ENCODE measurements at places on chromosomes 6 and 20. TPM values are rescaled to one million over a fixed set of nuclear protein-coding genes. Genes with fewer than 3 reads are reported as not detected.
A peak's percentile ranks its signal among the peaks of the same experiment; 100 is the strongest.

Gene DEFB129
- polyA plus RNA-seq, result not detected

DNA sequence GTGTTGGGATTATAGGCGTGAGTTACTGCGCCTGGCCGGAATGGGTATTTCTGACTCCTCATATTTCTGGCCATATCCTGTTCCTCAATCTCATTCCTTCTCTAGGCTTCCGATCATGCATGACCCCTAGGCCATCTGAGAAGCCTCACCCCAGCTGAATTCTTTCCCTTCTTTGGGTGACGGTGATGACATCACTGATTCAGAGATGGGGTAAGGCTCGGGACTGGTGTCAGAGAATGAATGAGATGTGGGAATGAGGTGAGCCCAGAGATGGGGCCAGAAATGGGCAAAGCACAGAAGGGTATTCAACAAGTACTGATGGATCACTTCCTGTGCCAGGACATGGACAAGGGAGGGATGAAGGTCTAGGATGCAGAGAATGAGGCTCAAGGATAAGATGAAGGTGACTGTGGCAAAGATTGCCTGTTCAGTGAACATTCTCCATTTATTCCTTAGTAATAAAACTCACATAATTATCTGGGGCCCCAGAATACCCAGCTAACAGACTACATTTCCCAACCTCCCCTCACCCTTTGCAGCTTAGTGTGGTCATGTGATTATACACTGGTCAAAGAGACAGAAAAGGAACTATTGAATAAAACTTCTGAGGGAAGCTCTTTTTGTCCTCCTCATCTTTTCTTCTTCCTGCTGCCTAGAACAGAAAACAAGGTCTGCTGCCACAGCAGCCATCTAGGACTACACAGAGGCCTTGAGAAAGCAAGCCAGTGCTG, 39.6 kb downstream of the KIAA0319 start:
- no peaks in the 10 kb centered on the region for H3K36me3 ChIP-seq
- H3K27ac ChIP-seq, result no peak overlapping the region
- H3K27me3 ChIP-seq, result no peaks in the 10 kb centered on the region
- DNase-seq, result no peak
- H3K4me3 ChIP-seq, result no peak overlapping the region
- no peaks in the 10 kb centered on the region for H3K4me1 ChIP-seq

DNA sequence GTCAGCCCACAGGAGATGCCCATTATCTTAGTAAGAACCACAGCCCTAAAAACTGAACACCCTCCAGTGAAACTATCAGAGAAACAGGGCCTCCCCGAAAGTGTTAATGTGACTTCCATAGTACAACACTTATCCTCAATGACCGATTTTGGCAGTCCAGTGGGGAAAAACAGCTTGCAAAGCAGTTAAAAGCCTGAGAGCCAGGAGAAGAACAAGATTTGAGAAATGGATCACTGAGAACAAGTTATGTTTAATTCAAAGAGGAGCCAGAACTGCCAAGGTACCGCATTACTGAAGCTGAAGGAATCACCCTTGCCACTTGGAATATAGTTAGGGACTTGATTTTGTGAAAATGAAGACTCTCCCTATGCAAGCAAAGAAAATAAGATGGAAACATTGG, 236.9 kb downstream of the QKI start:
- H3K27ac ChIP-seq, result no peak overlapping the region
- no peaks in the 10 kb centered on the region for H3K36me3 ChIP-seq
- no peak for DNase-seq

Gene TRPC4AP
- polyA plus RNA-seq, result 51.7 TPM

Gene RNF39
- not detected for polyA plus RNA-seq

Gene MAD2L1BP
- 31.6 TPM for polyA plus RNA-seq

GRCh38 chr6:163449076-163449475, 34.6 kb downstream of the QKI start:
- no peaks in the 10 kb centered on the region for H3K27me3 ChIP-seq
- no peak overlapping the region for H3K4me3 ChIP-seq
- H3K27ac ChIP-seq, result peak overlapping the region; percentile 24
- no peaks in the 10 kb centered on the region for H3K36me3 ChIP-seq

GRCh38 chr6:100246206-100246605, 218.5 kb downstream of the SIM1 start:
- no peak for DNase-seq
- H3K4me1 ChIP-seq, result no peaks in the 10 kb centered on the region
- no peak overlapping the region for H3K27ac ChIP-seq
- no peaks in the 10 kb centered on the region for H3K36me3 ChIP-seq

- H3K27ac ChIP-seq, result no peak overlapping the region
- no peaks in the 10 kb centered on the region for H3K4me1 ChIP-seq
- no peak overlapping the region for H3K4me3 ChIP-seq
- no peaks in the 10 kb centered on the region for H3K27me3 ChIP-seq
- no peaks in the 10 kb centered on the region for H3K36me3 ChIP-seq
These were observed 166.9 kb downstream of the SLC16A10 start for GRCh38 chr6:111254004-111254778.

- peaks cover 10% of the 10 kb centered on the region for H3K4me1 ChIP-seq
- H3K27ac ChIP-seq, result no peak overlapping the region
- no peaks in the 10 kb centered on the region for H3K36me3 ChIP-seq
- H3K4me3 ChIP-seq, result no peak overlapping the region
- DNase-seq, result no peak
These were observed 47.9 kb downstream of the KHDC1L start for GRCh38 chr6:73177221-73177944.

Gene GPR6
- not detected for polyA plus RNA-seq

Gene CAP2
- polyA plus RNA-seq, result 176 TPM

GRCh38 chr20:46056970-46057855, 28.2 kb downstream of the SLC12A5 start:
- peaks cover 6% of the 10 kb centered on the region for H3K36me3 ChIP-seq
- H3K4me1 ChIP-seq, result peaks cover 9% of the 10 kb centered on the region
- no peaks in the 10 kb centered on the region for H3K27me3 ChIP-seq
- DNase-seq, result peak; percentile 55
- H3K27ac ChIP-seq, result no peak overlapping the region

- H3K4me3 ChIP-seq, result no peak overlapping the region
- H3K4me1 ChIP-seq, result no peaks in the 10 kb centered on the region
- H3K27me3 ChIP-seq, result no peaks in the 10 kb centered on the region
These were observed 245.4 kb upstream of the PREP start for GRCh38 chr6:105648276-105648675.

- peak overlapping the region; percentile 86 for H3K27ac ChIP-seq
- DNase-seq, result no peak
- H3K4me3 ChIP-seq, result no peak overlapping the region
- H3K27me3 ChIP-seq, result no peaks in the 10 kb centered on the region
These were observed 8.5 kb upstream of the SOD2 start for GRCh38 chr6:159701413-159701999.

GRCh38 chr6:20433929-20434328, 32.2 kb downstream of the E2F3 start:
- no peak overlapping the region for H3K4me3 ChIP-seq
- no peaks in the 10 kb centered on the region for H3K36me3 ChIP-seq
- H3K4me1 ChIP-seq, result peaks cover 13% of the 10 kb centered on the region
- no peak for DNase-seq

DNA sequence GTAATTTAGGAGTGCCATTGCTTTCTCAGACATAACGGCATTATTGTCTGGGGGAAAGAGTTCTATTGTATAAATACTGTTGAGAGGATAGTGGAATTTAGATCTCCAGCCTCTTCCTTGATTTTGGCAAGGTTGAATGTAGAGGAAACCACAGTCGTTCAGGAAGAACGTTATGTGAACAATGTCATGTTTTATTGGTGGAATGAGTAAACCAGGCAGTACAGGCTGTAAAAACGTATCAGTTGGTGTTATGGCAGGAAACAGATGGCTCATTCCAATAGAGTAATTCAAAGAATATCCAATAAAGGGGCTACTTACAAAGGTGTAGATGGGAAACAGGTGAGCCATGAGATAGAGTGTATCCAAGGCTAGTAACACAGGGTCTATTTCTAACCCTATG, 123.6 kb upstream of the SLC35B3 start:
- no peaks in the 10 kb centered on the region for H3K27me3 ChIP-seq
- no peak overlapping the region for H3K4me3 ChIP-seq
- DNase-seq, result no peak
- H3K4me1 ChIP-seq, result peaks cover 3% of the 10 kb centered on the region
- H3K27ac ChIP-seq, result no peak overlapping the region

- no peaks in the 10 kb centered on the region for H3K27me3 ChIP-seq
- peaks cover 7% of the 10 kb centered on the region for H3K4me1 ChIP-seq
- no peak overlapping the region for H3K27ac ChIP-seq
- DNase-seq, result no peak
These were observed 2.1 kb upstream of the DOK5 start for GRCh38 chr20:54473340-54473739.

DNA sequence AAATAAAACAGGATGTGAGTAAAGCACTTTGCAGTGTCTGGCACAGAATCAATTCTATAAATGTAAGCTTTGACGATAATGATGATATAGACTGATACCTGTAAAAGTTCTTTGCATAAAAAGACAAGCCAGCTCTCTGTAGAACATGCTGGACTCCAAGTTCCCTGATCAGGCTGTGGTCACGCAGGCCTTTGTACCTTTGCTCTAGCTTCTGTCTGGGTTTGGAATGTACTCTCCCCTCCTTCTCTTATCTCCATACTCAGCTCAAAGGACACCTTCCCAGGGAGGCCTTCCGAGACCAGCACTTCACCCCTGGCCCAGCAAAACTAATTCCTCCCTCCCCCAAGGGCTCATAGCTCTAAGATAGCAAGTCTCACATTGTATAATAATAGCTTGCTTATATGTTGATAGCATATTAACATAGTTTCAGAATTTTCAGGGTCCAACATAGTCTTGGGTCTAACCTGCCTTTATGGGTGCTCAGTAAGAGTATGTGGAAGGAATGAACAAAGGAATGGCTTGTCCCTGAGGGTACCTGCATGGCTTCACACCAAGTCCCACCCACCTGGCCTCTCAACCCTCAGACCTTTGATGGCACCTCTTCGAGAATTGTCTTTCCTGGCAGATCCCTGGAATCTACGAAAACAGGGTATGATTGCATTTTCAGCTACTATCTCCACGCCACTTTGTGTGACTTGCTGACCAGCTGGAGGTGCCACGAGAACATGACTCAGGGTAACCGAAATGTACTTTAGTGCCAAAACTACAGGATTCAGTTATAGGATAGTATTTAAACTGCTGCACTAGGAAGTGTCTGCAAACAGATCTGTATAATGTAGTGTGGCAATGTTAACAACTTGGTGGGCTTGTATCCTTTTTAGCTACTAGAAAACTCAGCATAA, 41.7 kb upstream of the PIM1 start:
- H3K36me3 ChIP-seq, result no peaks in the 10 kb centered on the region
- no peak for DNase-seq
- no peaks in the 10 kb centered on the region for H3K27me3 ChIP-seq
- H3K4me1 ChIP-seq, result peaks cover 39% of the 10 kb centered on the region

- H3K4me1 ChIP-seq, result peaks cover 3% of the 10 kb centered on the region
- H3K36me3 ChIP-seq, result no peaks in the 10 kb centered on the region
- no peaks in the 10 kb centered on the region for H3K27me3 ChIP-seq
- no peak for DNase-seq
- H3K27ac ChIP-seq, result peak overlapping the region; percentile 66
These were observed 115.3 kb upstream of the ESR1 start for GRCh38 chr6:151692216-151692615.

DNA sequence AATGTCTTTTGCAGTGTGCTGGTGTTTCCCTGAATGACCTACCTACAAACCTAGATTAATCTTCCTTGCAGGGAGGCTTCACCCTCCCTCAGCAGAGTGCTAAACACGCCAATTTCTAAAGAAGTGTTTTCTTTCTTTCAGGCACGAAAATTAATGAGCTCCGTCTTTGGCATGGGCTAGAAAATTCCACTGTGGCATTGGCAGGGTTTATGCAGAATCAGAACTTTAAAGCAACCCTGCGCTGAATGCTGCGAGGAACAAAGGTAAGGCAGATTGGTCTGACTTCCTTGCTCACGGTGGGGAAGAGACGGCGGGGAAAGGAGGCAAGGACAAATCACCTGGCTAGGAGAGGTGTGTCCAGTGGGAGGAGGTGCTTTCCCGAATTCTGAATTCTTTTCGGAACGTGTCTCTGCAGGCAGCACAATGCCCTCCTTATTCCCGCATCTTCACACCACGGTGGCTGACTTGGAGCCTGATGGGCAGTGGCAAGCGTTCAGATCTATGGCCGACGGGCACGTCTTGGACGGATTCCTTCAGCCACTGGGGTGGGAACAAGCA, 6.2 kb upstream of the BANF2 start:
- no peak overlapping the region for H3K27ac ChIP-seq
- H3K36me3 ChIP-seq, result no peaks in the 10 kb centered on the region
- no peak for DNase-seq
- H3K27me3 ChIP-seq, result no peaks in the 10 kb centered on the region
- no peaks in the 10 kb centered on the region for H3K4me1 ChIP-seq
- H3K4me3 ChIP-seq, result no peak overlapping the region
